ENCODE measurements at places on chromosomes 11 and 22.

DNA sequence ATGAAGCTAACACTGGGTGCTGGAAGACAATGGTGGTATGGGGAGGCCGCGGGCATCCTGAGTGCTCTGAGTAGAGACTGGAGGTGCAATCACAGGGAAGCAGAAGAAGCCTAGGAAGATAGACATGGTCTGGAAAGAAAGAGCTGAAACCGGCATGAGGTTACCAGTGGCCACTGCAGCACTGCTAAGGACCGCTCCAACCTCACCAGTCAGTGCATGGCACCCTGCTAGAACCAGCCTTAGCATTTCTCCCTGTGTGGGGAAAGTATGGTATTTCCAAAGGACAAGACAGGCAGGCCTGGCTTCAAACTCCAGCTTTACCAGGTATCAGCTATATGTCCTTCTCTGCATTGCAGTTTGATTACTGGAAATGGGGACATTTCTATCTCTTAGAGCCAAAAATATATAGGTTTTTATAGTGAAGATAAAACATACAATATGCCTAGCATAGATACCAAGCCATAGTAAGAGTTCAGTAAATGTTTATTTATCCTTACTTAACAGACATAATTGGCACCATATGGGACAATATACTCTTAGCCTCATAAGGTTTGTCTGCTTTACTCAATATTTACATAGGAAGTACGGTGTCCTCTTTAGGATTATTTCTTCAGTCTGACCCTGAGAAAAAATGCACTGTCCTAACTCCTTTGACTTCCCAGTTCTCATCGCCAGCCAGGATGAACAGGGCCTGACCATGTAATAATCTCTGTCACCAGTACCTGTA is 231.1 kb downstream of the TENM4 start:
- DNase-seq, result no peak

DNA sequence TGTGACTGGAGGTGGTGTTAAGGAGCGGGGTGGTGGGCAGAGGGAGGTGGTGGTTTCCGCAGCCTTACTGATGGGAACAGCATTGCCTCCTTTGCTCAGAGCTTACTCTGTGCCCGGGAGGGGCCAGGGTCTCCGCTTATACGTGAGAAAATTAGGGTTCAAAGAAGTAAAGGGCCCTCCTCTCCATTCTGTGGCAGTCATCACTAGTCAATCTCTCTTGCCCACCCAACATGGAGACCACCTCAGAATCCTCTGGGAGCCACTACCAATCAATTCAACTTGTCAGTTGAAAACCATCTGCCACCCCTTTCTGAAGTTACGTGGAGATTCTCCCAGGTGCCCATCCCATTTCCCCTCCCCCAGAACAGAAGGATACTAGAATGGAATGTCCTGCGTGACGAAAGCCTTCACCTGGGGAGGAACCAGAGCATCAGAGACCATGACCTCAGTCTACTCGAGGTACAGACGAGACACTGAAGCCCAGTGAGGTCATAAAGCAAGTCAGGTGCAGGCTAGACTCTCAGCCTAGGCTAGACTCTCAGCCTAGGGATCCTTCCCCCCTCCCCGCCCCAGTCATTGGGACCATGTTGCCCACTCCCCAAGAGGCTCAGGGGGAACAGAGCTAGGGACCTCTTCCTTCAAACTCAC is 2.0 kb downstream of the SELENOM start:
- DNase-seq, result peak; percentile 35

DNA sequence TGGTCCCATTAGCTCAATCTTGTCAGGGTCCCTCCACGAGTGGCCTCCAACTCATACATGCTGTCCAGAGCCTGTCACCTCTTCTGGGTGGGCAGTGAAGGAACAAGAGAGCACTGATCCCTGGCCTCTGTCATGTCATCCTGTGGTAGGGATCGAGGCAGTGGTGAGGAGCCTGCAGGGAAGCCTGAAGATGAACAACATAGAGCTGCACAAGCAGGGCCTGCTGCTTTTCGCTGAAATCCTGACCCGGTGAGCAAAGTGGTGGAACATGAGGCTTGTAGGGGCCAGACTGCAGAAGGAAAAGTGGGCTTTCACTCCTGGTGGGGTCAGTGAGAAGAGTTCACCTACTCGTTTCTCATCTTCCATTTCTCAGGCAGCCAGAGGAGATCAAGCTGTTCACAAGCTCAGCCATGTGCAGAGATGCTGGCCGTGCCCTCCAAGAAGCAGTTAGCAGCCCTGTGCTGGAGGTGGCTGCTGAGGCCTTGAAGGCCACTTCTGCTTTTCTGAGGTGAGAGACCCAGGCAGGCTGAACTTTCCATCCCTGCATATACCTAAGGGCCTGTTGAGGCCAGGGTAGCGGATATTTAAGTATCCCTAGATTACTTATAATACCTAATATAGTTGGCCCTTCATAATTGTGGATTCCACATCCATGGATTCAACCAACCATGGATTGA is 32.9 kb downstream of the MEI1 start:
- peak; percentile 79 for DNase-seq

GRCh38 chr22:31085928-31086327 is 4.8 kb downstream of the SMTN start:
- DNase-seq, result no peak

DNA sequence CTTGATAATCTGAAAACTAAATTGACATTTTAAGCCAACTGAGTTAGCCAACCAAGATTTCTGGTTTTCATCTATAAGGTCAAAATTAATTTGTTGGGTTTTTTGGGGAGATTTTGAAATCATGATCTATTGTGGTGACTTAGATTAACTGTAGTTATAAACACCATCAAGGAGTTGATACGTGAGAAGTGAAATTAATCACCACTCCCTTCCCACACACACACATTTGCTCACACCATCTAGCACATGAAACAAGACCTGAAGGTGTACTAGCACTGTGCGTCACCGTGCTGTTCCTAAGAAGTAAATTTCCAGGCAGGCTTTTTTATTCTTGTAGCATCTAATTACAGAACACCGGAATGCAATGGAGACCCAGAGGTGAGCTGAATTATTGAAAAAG is 2.1 kb downstream of the OR5B21 start:
- no peak for DNase-seq

- DNase-seq, result no peak
Measured at GRCh38 chr11:33775832-33776470, 1.6 kb upstream of the FBXO3 start.

DNA sequence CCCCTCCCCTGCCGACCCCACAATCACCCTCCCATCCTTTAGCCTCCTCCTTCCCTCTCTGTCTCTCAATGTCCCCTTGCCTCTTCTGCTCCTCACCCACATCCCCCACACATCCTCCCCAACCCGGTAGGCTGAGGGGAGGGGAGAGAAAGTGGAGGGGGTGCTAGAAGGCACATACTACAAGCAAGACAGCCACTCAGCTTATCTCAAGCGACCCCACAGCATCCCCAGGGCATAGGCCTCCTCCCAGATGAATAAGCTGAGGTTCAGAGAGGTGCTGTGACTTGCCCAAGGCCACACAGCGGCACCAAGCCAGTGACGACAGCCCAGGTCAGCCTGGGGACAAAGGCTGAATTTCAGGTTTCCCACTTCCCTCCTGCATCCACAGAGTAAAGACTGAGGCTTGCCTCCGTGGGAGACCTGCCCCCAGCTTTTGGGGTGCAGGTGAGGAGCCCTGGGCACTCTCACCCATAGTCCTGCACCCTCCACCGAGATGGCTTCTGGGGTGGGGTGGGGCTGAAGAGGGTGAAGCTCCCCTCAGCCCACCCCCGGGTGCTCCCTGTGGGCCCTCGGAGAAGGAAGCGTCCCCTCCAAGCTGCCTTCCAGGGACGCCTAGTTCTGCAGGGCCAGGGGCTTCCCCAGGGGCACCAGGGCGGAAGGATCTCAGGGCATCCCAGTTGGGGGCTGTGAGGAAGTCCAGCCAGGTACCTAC is 511 bp downstream of the RAC2 start:
- DNase-seq, result peak; percentile 87

- DNase-seq, result peak; percentile 93
Measured at GRCh38 chr22:19970479-19971275, 29.1 kb upstream of the TXNRD2 start.

- DNase-seq, result no peak
Measured at GRCh38 chr11:26761361-26761809, 39.5 kb upstream of the SLC5A12 start.

- DNase-seq, result no peak
Measured at GRCh38 chr11:126194121-126194543, 17.3 kb downstream of the RPUSD4 start.

GRCh38 chr11:28559492-28559891 is 451.3 kb downstream of the METTL15 start:
- DNase-seq, result no peak

DNA sequence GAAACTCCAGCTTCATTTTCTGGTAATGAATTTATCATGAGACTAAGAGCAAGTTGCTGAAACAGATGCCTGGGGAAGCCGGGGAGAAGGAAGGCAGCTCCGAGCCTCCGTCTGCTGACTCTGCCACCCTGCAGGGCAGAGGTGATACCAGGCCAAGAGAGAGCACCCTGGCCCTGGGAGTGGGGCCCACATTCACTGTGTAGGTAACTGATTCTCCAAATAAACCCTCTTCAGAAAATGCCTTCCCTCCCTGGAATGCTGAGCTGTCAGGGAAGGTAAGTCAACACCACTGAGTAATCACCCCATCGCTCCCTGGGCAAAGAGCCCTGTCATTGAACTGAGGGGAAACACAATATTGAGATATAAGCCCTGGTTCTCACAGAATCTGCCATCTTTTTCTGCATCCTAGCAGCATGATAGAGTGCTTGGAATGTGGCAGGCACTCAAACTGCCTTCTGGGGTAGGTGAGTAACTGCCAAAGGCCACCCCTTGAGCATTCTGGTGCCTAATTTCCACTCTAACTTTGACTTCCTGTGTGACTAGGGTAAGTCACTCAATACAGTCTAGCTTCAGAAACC is 147.6 kb downstream of the SPATA19 start:
- DNase-seq, result no peak

DNA sequence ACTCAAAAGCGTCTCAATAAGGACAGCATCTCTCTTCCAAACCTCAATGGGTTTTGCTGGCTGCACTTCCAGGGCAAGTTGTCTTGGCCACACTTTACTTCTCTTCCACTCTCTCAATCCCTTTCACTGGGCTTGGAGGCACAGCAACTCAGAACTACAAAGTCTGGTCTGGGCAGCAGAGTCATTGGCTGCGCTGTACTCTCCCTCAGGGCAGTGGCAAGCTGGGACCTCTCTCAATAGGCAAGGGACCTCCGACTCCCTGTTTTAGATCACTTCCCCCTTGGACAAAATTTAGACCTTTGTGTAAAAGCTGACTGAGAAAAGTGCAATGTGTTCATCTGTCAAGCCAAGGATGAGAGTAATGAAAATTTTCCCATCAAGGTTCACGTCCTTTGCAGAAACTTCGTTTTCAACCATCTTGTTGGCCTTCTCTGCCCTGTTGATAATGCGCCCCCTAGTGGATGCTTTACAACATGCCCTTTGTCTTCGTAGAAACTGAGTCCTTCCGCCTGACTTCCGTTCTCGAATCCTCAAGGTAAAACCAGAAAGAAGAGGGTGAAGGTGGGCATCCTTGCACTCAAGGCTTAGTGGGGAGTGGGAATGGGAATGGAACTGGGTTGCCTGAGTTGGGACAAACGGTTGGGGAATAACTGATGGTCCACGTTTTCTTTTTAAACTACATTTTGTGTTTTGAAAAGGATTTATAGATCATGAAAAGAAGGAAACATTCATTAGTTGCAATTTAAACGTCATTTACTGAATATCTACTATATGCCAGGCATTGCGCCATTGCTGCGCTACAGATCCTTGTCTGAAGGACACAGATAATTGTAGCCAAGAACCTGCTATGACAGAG is 99.1 kb downstream of the CD44 start:
- no peak for DNase-seq

DNA sequence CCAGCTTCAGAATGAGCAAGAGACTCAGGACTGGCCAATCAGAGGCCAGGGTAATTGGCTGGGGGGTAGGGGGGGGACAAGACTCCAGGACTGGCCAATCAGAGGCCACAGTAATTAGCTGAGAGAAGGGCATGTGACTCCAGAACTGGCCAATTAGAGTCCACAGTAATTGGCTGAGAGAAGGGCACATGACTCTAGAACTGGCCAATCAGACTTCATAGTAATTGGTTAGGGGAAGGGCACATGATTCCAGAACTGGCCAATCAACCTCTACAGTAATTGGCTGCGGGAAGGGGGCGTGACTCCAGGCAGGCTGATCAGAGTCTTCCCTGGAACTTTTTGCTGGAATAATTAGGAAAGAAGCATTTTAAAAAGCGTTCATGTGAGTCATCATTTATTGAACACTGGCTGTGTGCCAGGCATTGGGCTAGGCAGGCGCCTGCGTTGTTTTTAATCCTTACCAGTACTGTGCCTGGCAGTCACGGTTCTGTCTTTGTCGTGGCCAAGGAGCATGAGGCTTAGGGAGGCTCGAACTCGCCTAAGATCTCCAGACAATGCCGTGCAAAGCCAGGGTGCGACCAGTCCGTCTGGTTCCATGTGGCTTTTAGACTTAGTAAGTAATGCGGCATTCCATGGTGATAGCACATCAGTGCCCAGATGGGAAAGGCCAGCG is 508.1 kb downstream of the TBC1D22A start:
- no peak for DNase-seq

GRCh38 chr11:97290464-97291041 is 900.7 kb downstream of the JRKL start:
- no peak for DNase-seq

- DNase-seq, result no peak
Measured at GRCh38 chr11:64118876-64119665, 46.8 kb downstream of the MACROD1 start.

- peak; percentile 37 for DNase-seq
Measured at GRCh38 chr11:44816761-44817160, 90.0 kb downstream of the TSPAN18 start.

DNA sequence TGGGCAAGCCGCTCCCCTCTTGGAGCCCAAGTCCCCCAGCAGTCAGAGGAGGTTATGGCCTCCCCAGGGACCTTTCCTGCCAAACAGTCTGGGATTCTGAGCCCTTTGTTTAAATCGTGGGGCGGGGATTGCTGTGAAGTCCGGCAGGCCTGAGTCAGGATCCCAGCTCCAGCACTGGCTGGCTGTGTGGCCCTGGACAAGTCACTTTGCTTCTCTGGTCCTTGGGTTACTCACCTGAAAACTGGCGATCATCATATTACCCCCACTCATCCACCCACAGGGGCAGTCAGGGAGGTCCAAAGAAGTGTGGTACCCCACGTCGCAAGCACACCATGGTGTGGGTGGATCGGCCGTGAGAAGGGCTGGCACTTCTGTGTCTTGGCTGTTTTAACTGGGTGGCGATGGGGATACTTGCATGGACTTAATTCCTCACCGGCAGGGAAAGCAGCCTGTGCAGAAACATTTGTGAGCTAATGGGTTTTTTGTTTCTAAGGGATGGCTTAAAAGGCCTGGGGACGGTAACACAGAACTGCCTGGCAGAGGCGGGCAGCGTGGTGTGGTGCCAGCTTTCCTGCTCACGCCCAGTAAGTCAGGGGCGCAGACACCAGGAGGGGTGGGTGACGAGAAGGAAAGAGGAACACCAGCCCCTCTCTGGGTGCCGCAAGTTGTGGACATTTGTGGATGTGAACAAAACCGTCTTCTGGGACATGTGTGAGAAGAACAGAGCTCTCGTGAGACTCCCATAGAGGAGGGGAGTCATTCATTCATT is 31.6 kb upstream of the PRR5 start:
- DNase-seq, result no peak

DNA sequence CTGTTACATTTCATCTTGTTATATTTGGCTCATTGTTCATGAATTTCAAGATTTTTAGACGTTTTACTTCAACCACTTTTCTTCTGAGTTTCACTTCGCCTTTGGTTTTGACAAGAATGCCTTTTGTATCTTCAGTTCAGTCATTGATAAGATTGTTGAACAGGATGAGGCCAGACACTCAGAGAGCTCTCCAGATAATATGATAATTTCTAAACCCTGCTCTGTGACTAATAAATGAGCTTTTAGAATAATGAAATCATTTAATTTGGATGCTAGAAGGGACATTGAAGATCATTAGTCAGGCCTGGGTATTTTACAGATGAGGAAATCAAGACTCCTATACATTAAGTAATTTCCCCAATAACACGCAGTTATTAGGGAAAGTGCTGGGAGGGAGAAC is 37.2 kb upstream of the GRAMD1B start:
- no peak for DNase-seq
